ENCODE measurements at places on chromosomes 12 and 14.

DNA sequence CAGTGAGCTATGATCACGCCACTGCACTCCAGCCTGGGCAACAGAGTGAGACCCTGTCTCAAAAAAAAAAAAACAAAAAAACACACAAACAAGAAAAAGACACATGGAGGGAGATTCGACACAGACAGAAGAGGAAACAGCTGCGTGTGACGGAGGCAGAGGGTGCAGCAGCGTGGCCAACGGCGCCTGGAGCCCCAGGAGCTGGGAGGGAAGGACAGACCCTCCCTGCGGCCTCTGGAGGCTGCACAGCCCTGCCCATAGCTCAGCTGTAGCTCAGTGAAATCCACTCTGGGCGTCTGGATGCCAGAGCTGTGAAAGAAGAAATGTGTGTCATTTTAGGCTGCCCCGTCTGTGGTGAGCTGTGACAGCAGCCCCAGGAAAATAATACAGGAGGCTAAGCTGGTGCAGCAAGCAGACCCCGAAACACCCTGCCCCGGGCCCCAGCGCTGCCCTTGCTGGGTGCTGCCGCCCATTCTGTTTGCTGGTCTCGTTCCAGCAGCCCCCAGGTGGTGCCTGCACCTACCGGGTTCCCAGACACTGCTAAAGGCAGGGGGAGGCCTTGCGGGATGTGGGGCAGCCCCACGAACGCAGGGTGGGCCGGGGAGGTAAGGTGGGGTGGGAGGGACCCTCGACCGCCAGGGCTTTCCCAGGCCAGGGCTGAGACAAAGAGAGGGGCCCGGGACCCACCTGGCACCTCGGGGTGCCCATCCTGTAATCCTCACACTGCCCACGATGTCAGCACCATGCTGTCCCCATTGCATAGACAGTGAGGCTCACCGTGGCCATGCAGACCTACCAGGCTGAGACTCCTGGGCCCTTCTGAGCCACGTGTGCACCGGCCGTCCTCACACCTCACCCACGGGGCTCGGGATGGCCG lies 21.2 kb downstream of the GALNT9 start:
- no peaks in the 10 kb centered on the region for H3K27me3 ChIP-seq
- no peaks in the 10 kb centered on the region for H3K4me1 ChIP-seq
- H3K4me3 ChIP-seq, result no peak overlapping the region
- DNase-seq, result no peak
- H3K27ac ChIP-seq, result no peak overlapping the region
- peaks cover 2% of the 10 kb centered on the region for H3K36me3 ChIP-seq

- H3K27ac ChIP-seq, result peak overlapping the region; percentile 50
- H3K36me3 ChIP-seq, result peaks cover 2% of the 10 kb centered on the region
- no peak overlapping the region for H3K4me3 ChIP-seq
- peak; percentile 33 for DNase-seq
- H3K4me1 ChIP-seq, result peaks cover 36% of the 10 kb centered on the region
Observed at GRCh38 chr14:52918486-52918885, 32.4 kb downstream of the FERMT2 start.

GRCh38 chr12:92242907-92243306 lies 97.3 kb upstream of the BTG1 start:
- DNase-seq, result no peak
- H3K36me3 ChIP-seq, result peaks cover 2% of the 10 kb centered on the region
- H3K27ac ChIP-seq, result no peak overlapping the region
- H3K4me3 ChIP-seq, result no peak overlapping the region

DNA sequence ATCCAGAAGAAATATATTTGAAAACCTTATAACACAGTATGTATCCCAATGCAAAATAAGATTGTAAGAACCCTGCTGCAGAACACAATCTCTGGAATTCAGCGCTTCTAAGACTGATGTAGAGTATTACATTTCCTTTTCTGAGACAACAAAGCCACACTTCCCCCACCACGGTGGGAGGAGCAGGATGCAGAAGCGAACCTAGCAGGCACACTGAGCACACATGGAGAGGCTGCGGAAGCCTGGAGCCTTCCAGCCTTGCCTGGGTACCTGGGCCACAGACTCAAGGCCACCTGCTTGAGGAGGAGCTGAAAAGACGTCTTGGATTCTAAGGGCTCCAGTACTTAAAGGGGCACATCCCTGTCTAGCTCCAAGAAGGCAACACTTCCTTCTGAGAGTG lies 46.4 kb downstream of the TCHP start:
- H3K27ac ChIP-seq, result peak overlapping the region; percentile 64
- H3K36me3 ChIP-seq, result peaks cover 33% of the 10 kb centered on the region
- peaks cover 27% of the 10 kb centered on the region for H3K4me1 ChIP-seq
- DNase-seq, result no peak

- H3K27ac ChIP-seq, result no peak overlapping the region
- H3K4me3 ChIP-seq, result no peak overlapping the region
- DNase-seq, result no peak
- no peaks in the 10 kb centered on the region for H3K4me1 ChIP-seq
Observed at GRCh38 chr14:80135305-80136088, 75.8 kb downstream of the DIO2 start.

DNA sequence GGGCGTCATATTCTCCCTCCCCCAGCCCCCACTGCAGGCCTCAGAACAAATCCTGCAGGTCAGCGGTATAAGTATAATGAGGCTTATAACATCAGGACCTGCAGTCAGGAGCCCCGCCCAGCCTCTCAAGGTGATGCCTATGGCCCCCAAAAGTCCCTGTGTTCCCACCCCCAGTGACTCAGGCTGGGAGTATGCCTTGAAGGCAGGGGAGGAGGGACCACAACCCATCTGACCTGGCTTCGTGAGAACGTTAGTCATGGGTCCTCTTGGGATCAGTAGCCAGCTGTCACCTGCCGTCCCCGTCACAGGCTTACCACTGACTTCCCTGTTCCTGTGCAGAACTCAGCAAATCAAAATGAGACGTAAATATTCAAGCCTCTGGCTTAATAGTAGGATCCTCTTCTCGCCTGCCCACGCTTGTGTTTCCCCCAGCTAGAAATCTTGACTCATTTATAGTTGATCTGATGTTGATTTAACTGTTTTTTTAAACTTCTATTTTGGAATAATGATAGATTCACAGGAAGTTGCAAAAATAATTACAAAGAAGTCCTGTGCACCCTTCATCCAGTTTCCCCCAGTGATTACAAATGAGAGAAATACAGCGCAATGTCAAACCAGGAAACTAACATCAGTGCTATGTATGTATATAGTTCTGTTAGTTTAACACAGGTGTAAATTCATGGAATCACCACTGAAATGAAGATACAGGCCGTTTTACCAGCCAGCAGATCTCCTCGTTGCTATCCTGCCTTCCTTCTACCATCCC lies 107.5 kb downstream of the ADGRD1 start:
- no peak overlapping the region for H3K27ac ChIP-seq
- no peak for DNase-seq
- H3K4me1 ChIP-seq, result no peaks in the 10 kb centered on the region
- H3K4me3 ChIP-seq, result no peak overlapping the region
- no peaks in the 10 kb centered on the region for H3K36me3 ChIP-seq

GRCh38 chr14:29390081-29390832 lies 537.4 kb downstream of the PRKD1 start:
- H3K36me3 ChIP-seq, result no peaks in the 10 kb centered on the region

- no peak overlapping the region for H3K27ac ChIP-seq
- no peak for DNase-seq
- no peak overlapping the region for H3K4me3 ChIP-seq
- H3K27me3 ChIP-seq, result no peaks in the 10 kb centered on the region
Observed at GRCh38 chr14:88276923-88277596, 46.0 kb downstream of the KCNK10 start.

GRCh38 chr12:27555925-27556778 lies 32.1 kb downstream of the PPFIBP1 start:
- H3K36me3 ChIP-seq, result peaks cover 2% of the 10 kb centered on the region
- peaks cover 42% of the 10 kb centered on the region for H3K4me1 ChIP-seq
- H3K27me3 ChIP-seq, result peaks cover 7% of the 10 kb centered on the region
- no peak overlapping the region for H3K4me3 ChIP-seq

All from activated T-helper 1 cell treated with anti-CD3 and anti-CD28 coated beads, Interleukin-12 subunit alpha, Interleukin-12 subunit beta, Interleukin-2, Interleukin-4 antibody, amounts not matched to agents 30 ng/mL and 10 ng/mL and 1 ng/mL, durations not matched to agents 14 hours and 24 hours and 36 hours (primary cell).